ENCODE measurements at places on chromosomes 5 and 9. TPM values are rescaled to one million over a fixed set of nuclear protein-coding genes. Genes with fewer than 3 reads are reported as not detected.

- DNase-seq = no peak
These were observed 28.6 kb downstream of the C9orf153 start for GRCh38 chr9:86230858-86231257.

DNA sequence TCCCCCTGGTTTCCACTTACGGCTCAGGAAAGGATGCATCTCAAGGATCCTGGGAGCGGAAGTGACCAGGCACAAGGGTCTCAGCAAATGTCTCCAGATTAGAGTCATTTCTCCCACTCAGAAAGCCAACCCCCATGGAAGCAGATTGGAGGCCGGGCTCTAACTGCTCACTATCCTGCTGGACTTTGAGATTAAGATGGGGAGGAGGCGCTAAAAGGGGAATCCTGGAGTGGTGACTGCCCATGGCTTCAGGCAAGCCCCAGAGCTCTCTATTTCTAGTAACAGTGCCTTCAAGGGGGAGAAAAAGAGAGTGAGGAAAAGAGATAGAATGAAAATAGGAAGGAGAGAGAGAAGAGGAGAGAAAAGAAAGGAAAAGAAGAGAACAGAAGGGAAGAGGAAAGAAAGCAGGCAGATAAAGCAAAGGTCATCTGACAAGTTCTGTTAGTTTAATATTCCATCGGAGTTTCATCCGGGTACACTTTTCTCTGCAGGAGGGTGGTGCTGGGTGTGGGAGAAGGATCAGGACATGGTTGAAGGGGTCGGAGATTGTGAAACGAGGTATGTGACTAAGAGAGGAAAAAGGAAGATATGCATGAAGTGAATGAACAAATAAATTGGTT, at the start of gene AGXT2:
Gene AGXT2, minus strand, starts transcription at position 165 of the 620 bp plus-strand sequence. Its CDS starts 57 bp downstream, at position 108.
- no peak for DNase-seq

KIF27 gene
- total RNA-seq = 13.1 TPM

GRIA1 gene
- total RNA-seq = 2.5 TPM

DNA sequence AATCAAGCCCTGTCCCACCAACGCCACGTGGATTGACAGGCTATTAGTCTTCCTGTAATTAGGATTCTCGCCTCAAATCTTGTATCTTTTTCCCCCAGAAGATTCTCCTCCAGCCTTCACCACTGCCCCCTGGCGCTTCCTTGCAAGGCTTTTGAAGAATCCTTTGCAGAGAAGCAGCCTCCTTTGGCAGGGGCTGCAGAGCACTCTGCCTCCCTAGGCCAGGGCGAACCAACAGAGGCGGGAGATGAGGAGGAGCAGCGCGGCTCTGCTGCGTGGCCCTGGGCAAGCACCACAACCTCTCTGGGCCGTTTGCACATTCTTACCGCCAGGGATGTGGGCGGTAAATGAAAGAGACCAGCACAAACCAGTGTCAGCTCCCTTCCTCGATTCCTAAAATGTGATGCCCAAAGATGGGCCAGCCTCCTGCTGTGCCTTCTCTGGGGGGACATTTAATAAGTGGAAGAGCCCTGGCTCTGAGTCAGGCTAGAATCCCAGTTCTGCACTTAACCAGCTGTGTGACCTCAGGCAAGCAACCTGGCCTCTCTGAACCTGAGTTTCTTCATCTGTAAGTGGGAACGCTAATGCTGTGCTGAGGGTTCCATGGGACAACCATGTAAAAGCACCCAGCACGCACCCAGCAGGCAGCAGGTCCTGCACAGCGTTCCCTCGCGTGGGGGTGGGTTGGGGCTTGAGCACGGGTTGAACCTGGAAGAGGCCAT, 128.6 kb downstream of the KCNIP1 start:
- no peak for DNase-seq

- DNase-seq = no peak
These were observed 11.4 kb downstream of the SHB start for GRCh38 chr9:38057416-38058195.

ADAMTS16 gene
- 3.1 TPM for total RNA-seq

KIF20A gene
- total RNA-seq = 16.3 TPM

ZNF879 gene
- total RNA-seq = 4.6 TPM

GRCh38 chr5:115472271-115473025, 72.1 kb downstream of the FEM1C start:
- DNase-seq = peak; percentile 44

DNA sequence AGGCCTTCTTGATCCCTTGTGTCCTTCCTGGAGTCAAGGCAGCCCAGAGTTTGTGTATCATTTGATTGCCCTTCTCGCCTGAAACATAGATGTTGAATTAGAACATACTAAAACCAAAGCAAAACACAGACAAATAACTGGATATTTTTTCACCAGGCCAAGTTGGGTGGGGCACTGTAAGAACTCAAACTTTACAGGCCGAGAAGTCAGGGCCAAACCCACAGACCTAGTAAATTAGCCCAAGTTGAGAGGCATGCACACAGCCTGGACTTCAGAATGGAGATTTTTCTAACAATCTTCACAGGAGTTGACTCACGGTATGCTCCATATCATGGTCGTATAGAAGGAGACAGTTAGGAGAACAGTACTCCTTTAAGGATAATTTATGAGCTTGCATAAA, 121.7 kb downstream of the PIK3R1 start:
- DNase-seq = no peak

DNA sequence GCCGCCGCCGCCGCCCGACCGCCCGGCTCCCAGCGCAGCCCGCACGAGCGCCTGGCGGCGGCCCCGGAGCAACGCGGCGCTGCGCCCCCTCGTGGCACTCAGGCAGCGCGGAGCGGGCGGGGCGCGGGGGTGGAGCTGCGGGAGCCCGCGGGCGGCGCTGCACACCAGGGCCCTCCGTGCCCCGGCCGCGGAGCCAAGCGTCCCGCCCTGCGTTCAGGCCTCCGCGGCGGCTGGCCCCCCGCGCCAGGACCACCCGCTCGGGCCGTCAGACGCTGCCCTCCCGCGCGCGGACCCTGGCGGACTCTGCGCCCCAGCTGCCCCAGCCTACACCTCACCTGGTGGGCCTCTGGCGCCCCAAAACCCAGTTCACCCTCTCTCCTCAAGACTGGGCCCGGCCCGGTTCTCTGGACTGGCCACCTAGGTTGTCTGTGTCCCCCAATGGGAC, at the start of gene RASGEF1C:
Gene RASGEF1C, minus strand, starts transcription at position 75 of the 445 bp plus-strand sequence. CDS start 71,159 bp downstream, outside the sequence.
- DNase-seq = peak; percentile 20

GRCh38 chr9:105978826-105979225, 284.5 kb downstream of the TMEM38B start:
- DNase-seq = no peak

DNA sequence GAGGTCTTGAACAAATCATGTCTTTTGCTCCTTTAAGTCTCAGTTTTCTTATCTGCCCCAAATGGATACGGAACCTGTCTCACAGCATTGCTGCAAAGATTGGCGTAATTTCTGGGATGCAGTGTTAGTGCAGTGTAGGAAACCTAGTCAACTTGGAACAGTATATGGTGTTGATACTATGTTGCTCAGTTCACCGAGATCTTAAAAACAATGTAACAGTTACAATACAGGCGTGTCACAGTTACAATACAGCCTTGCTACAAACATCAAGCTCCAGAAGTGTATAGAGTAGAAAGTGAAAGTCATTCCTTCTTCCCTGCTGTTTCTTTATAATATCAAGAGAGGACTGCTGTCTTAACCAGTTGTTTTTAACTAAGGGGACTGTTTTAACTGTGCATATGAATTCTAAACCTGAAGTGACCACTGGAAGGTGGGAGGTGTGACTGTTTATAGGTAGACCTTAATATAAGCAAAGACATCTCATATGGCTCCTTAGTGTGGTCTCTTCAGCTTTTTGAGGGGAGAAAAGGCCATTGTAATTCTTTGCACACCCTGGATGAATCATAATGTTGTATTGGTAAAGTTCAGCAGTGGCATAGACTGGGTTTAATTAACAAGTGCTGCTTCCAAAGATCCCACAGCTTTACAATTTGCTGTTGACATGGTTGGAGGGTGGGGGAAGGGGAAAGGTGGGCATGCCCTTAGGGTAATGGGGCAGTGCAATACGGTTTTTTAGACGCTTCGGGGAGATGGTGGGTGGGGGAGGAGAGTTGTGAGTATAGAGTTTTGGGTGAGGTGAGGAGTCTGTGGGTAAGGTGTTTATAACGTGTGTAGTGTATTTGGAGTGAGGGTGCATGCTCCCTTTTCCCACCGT, 12.9 kb downstream of the PRRC2B start:
- DNase-seq = no peak

DPH7 gene
- 25.1 TPM for total RNA-seq

- no peak for DNase-seq
These were observed 608.1 kb upstream of the ADAMTS16 start for GRCh38 chr5:4531756-4532704.

FBN2 gene
- 88.3 TPM for total RNA-seq

- no peak for DNase-seq
These were observed 33.1 kb downstream of the PGGT1B start for GRCh38 chr5:115229606-115230005.

SUSD1 gene
- 16.1 TPM for total RNA-seq

GRCh38 chr5:161850491-161850890, 2.6 kb downstream of the GABRA1 start:
- no peak for DNase-seq

GRCh38 chr5:52692039-52692438, 95.7 kb upstream of the ITGA1 start:
- DNase-seq = peak; percentile 42

SLC36A2 gene
- 0.20 TPM for total RNA-seq

PCSK1 gene
- total RNA-seq = under 0.01 TPM

DNA sequence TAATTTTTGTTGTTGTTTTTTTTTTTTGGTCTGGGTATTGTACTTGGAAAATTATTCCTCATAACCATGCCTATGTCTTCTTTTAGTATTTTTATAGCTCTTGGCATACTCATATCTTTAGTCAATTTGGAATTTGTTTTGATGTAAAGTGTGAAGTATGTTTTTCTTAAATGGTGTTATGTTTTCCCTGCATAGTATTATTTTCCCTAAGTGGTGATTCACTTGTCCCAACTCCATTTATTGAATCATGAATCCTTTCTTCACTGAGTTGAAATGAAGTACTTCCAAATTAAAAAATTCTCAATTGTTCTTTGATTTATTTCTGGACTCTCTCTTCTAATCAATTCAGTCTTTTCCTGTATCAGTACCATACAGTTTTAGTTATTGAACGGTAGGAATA, 46.5 kb downstream of the POLK start:
- DNase-seq = no peak

GRCh38 chr9:70441622-70442021, 27.2 kb upstream of the KLF9 start:
- no peak for DNase-seq

GRCh38 chr9:124894035-124894740, 32.3 kb downstream of the ARPC5L start:
- DNase-seq = no peak

ANKRD31 gene
- 0.30 TPM for total RNA-seq

DNA sequence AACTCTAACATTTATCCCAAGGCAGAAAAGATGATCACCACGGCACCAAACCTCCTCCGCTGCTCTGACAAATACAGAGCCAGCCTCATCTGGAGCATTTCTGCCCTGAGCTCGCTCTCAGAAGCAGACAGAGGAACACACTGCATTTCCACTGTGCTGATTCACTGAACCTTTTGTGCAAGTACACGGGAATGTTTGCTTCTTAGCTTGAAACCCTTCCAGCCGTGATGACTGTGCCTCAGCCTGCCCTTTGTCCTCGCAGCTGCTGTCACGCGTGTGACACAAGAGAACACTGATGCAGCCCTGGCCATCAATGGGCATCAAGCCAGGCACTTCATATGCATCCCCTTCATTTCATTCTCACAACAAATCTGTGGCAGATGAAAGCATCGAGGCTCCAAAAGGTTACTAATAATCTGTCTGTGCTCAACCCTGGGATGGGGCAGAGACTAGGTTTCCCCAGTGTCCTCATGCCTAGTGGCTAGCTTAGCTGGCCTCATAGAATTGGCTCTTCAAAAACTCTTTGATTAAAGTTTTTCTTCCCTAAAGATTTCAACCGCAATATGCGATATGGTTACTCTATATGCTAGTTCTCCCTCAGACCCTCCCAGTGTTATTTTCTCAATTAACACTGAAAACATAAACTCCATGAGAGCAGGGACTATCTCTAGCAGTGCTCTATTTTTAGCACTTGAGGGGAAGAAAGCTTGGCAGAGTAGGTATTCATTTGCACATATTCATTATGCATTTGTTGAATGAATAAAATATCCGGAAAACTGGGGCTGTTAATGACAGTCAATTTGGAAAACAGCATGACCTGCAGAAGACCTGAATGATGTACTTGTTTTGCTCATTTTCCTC, 7.3 kb downstream of the CDC14B start:
- DNase-seq = no peak

DNA sequence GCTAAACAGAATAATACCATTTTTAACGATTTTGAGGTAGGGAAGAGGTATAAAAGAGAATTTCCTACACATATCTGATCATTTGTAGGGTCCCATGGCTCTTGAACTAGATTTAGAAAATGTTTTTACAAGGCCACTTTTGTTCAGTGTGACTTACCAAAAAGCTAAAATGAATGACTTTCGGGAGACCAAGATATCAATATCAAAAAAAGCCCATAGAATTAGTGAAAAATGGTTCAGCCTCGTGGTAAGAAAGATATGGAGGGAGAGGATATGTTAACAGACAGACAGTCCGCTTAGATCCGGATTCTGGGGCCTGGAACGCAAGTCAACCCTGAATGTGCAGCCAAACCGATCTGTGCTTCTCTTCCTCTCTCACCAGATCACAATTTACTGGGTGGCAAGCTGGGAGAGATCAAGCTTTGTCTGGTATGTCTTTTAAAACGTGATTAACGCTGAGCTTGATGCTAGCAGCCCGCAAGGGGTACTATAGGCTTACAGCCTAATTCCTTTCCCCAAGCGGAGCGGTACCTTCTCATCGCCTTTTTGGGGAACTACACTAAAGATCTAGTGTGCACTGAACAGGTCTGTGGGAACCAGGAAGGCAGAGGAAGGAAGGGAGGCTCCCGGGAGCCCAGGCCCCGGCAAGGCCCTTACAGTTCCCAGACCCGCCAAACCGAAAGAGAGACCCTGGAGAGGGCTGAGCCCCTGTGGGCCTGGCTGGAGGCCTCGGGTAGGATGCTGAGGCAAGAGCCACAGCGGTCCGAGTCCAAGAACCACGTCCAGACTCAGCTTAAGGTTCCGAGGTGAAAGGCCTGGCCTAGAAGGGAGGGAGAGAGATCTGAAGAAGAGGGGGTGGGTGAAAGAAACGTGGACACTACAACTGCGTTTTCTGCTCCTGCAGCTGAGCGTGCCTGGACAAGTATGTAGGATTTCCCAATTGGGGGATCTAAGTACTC, 2.9 kb downstream of the NR2F1-AS1 start:
- no peak for DNase-seq

- DNase-seq = no peak
These were observed 224.9 kb downstream of the PCSK5 start for GRCh38 chr9:76115396-76115795.

- DNase-seq = no peak
These were observed 208.0 kb downstream of the SGCD start for GRCh38 chr5:156534906-156535485.

DNA sequence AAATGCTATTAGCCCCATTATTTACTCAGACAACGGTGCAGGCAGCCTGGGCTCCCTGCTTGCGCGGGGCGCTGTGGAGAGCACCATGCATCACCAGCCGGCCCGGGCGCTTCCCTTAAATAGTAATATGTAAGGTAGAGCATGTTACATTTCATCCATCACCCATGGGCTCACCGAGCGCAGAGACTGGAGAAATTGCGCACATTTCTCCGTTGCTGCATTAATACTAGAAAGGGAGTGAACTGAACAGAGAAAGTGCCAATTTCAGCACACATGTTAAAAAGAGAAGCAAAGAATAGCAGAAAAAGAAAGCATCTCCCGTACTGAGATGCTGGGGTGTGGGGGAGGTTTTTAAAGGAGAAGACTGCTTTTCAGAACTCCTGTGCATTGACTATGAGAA, 400.3 kb downstream of the ZSWIM6 start:
- DNase-seq = no peak
